Activated T-helper 1 cell treated with anti-CD3 and anti-CD28 coated beads, Interleukin-12 subunit alpha, Interleukin-12 subunit beta, Interleukin-2, Interleukin-4 antibody, amounts not matched to agents 30 ng/mL and 10 ng/mL and 1 ng/mL, durations not matched to agents 14 hours and 24 hours and 36 hours (primary cell): ENCODE measurements at places on chromosomes 5 and 9.

GRCh38 chr5:8756498-8757084 lies 789.3 kb downstream of the SEMA5A start:
- DNase-seq: no peak
- H3K27me3 ChIP-seq: no peaks in the 10 kb centered on the region
- H3K4me3 ChIP-seq: no peak overlapping the region
- H3K4me1 ChIP-seq: no peaks in the 10 kb centered on the region

DNA sequence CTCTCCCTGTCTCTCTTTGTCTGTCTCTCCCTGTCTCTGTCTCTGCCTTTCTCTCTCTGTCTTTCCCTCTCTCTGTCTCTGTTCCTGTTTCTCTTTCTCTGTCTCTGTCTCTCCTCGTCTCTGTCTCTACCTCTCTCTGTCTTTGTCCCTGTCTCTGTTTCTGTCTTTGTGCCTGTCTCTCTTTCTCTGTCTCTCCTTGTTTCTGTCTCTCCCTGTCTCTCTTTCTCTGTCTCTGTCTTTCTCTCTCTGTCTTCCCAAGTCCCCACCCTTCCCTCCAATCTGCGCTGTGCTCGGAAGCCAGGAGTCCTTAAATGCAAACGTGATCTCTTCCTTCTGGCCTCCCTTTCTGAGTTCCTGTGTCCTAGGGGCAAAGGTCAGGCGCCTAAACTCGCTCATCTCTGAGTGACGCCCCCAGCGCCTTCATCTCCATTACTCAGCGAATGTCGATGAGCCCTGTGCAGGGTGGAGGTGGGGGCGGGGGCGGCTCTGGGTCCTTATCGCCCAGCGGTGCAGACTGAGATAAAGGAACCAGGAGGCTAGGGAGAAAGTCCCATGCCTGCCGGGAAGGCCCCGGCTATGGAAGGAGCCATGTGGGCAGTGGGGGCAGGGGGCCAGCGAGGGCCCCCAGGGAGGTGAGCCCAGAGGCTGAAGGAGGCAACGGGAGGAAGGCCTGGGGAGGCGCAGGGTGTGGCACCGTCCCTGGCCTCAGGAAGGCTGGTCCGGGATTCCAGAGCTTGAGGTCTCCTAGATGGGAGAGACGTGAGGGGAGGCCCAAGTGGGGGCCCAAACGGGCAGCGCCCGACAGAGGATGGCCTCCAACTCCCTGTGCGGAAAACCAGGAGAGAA lies 1.5 kb upstream of the SLC6A19 start:
- H3K4me3 ChIP-seq: no peak overlapping the region
- H3K4me1 ChIP-seq: no peaks in the 10 kb centered on the region
- H3K27ac ChIP-seq: no peak overlapping the region

- H3K36me3 ChIP-seq: peaks cover 30% of the 10 kb centered on the region
- no peaks in the 10 kb centered on the region for H3K27me3 ChIP-seq
- peaks cover 37% of the 10 kb centered on the region for H3K4me1 ChIP-seq
- no peak overlapping the region for H3K27ac ChIP-seq
Observed at GRCh38 chr9:137647096-137647714, 28.4 kb downstream of the EHMT1 start.

GRCh38 chr9:107784235-107784958 lies 294.8 kb upstream of the KLF4 start:
- no peaks in the 10 kb centered on the region for H3K4me1 ChIP-seq
- H3K36me3 ChIP-seq: no peaks in the 10 kb centered on the region
- no peak overlapping the region for H3K27ac ChIP-seq
- no peak for DNase-seq

DNA sequence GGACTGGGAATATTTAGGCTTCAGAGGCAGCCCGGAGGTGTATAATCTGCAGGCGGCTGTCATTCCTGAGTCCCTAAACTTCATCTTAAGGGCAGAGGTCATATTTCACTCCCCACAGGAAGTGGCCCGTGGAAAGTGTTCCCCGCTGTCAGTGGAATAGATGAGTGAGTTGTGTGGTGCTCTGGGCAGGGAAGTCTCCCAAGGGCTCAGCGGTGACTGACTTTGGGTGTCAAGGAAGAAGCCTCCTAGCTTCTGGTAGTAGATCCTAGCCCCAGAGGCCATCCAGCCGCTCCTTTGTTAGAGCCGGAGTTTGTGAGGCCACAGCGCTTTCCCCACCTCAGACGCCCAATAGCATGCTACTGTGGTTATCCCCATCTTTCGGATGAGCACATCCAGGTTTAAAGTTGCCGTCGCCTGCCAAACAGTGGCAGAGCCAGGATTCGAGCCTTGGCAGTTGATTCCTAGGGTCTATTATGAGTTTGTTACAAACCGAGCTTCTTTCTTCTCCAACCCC lies 38.9 kb upstream of the TIFAB start:
- no peaks in the 10 kb centered on the region for H3K36me3 ChIP-seq
- H3K4me3 ChIP-seq: no peak overlapping the region
- peaks cover 4% of the 10 kb centered on the region for H3K4me1 ChIP-seq
- peaks cover 73% of the 10 kb centered on the region for H3K27me3 ChIP-seq
- DNase-seq: no peak
- no peak overlapping the region for H3K27ac ChIP-seq

DNA sequence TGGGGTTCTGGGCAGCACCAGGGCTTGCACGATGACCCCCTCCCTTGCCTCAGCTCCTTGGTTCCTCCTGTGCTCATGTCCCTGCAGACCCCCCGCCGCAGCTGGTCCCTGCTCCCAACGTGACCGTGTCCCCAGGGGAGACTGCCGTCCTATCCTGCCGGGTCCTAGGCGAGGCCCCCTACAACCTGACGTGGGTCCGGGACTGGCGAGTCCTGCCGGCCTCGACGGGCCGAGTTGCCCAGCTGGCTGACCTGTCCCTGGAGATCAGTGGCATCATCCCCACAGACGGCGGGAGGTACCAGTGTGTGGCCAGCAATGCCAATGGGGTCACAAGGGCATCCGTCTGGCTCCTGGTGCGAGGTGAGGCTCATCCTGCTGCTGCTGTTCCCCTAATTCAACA lies 39.1 kb downstream of the HMCN2 start:
- H3K27ac ChIP-seq: no peak overlapping the region
- DNase-seq: no peak
- H3K4me1 ChIP-seq: no peaks in the 10 kb centered on the region
- H3K4me3 ChIP-seq: no peak overlapping the region

DNA sequence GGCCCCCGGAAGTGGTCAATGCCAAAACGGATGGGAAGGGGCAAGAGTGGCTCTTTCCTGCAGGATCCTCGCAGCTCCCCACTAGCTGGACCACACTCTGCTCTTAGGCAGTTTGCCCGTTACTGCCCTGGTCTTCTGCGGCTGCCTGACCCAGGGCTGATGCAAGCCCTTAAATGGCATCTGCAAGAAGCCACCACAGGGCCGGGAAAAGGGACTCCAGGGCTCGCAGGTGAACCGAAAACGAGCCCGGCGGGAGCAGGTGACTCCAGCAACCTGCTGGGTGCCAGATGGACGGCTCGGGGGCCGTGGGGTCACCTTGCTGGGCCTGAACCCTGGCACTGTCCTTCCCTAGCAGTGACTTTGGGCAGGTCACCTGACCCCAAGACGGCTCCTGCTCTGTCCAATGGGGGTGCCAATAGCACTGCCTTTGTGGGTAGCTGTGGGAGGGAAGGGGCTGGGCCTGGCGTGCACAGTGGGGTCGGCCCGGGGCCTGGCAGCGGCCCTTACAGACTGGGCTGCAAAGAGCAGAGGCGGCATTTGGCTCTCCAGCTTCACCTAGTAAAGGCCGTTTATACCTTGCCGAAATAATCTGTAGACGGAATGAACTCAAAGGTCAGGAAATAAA lies 1.3 kb downstream of the TMEM250 start:
- H3K4me1 ChIP-seq: peaks cover 17% of the 10 kb centered on the region
- H3K27me3 ChIP-seq: no peaks in the 10 kb centered on the region
- H3K4me3 ChIP-seq: peak overlapping the region; percentile 82
- H3K27ac ChIP-seq: peak overlapping the region; percentile 44

DNA sequence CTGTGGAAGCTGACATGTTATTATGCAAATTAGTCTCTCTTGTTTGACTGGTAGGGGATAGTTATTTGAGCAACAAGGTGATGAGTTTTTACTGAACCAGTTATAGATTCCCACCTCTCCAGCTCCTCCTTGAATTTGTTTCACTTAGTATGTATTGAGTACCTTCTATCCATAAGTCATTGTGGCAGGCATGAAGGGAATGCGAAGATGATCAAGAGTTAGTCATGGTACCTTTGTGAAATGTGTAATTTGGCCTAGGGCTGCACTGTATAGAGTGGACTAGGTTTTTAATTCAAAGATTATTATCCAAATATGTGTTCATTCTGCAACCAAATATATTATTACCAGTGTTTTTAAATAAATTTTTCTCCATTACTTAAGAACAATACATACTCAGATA lies 110.1 kb downstream of the HACD4 start:
- H3K4me3 ChIP-seq: no peak overlapping the region
- no peaks in the 10 kb centered on the region for H3K27me3 ChIP-seq
- peaks cover 27% of the 10 kb centered on the region for H3K36me3 ChIP-seq
- DNase-seq: no peak
- H3K27ac ChIP-seq: no peak overlapping the region

- peaks cover 5% of the 10 kb centered on the region for H3K4me1 ChIP-seq
- H3K36me3 ChIP-seq: peaks cover 3% of the 10 kb centered on the region
- peak within 1 kb of the TSS; percentile 57 for H3K4me3 ChIP-seq
- H3K27ac ChIP-seq: no peak within 1 kb of the TSS
- H3K27me3 ChIP-seq: peaks cover 48% of the 10 kb centered on the region
Observed at GRCh38 chr5:168528521-168529373, at the start of gene FBLL1. Gene FBLL1 (plus strand): TSS chr5:168529305. CDS start chr5:168529505, 200 bp downstream.

- no peak overlapping the region for H3K4me3 ChIP-seq
- no peak for DNase-seq
- no peaks in the 10 kb centered on the region for H3K27me3 ChIP-seq
- H3K36me3 ChIP-seq: no peaks in the 10 kb centered on the region
Observed at GRCh38 chr9:78292026-78292425, 4.9 kb upstream of the PSAT1 start.

DNA sequence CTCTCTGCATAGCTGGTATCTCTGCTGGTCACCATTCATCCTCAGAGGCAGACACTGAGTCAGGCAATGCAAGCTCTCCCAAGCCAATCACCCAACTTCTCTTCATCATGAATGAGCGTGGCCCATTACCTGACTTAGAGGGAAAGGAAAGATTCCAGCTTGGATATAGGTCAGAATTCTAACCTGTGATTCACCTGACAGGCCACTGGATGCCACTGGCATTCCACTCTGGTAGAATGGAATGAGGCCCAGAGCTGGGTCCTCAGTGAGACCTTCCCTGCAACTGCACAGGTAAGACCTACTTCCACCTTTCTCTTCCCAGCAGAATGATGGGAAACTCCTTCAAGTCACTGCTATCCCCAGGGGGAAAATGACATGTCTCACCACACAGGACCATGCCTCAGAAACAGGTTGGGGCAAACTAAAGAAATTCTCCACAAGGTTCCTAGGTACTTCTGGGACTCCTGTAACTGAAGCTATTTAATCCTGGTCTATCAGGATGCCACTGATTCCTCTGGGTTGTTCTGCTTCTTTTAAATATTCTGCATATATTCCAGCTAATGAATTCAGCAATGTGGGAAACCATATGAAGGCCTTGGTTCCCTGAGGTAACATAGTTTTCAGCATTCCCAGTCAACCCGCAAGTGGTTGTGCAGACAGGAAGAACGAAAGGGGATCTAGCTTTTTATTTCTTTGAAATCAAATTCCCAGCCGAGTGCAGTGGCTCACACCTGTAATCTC lies 62.0 kb downstream of the SUSD1 start:
- DNase-seq: no peak
- peaks cover 7% of the 10 kb centered on the region for H3K36me3 ChIP-seq
- no peak overlapping the region for H3K4me3 ChIP-seq
- H3K27ac ChIP-seq: no peak overlapping the region
- H3K4me1 ChIP-seq: no peaks in the 10 kb centered on the region

GRCh38 chr9:98248737-98249474 lies 6.5 kb downstream of the TBC1D2 start:
- no peak for DNase-seq
- H3K27me3 ChIP-seq: no peaks in the 10 kb centered on the region
- H3K36me3 ChIP-seq: no peaks in the 10 kb centered on the region
- H3K27ac ChIP-seq: peak overlapping the region; percentile 84

DNA sequence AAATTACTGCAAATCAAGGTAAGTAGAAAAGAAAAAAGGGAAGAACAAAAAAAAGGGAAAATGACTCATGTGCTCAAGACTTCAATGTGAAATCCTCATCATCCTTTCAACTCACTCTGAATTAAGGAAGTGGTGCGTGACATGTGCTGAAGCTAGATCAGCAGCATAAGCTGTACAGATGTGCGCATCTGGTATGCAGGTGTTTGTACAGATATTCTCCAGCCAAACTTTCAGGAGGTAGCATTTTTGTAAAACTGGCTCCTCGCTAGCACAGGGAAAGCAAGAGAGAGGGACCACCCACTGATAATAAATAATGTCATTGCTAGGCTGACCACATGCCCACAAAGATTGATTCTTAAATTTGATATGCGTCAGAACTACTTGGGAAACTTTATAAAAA lies 253.9 kb upstream of the RGMB start:
- no peak for DNase-seq
- H3K36me3 ChIP-seq: no peaks in the 10 kb centered on the region
- no peak overlapping the region for H3K4me3 ChIP-seq
- H3K27me3 ChIP-seq: peaks cover 1% of the 10 kb centered on the region

- peaks cover 6% of the 10 kb centered on the region for H3K27me3 ChIP-seq
- no peak overlapping the region for H3K4me3 ChIP-seq
- no peaks in the 10 kb centered on the region for H3K36me3 ChIP-seq
- H3K4me1 ChIP-seq: peaks cover 19% of the 10 kb centered on the region
- H3K27ac ChIP-seq: no peak overlapping the region
- DNase-seq: no peak
Observed at GRCh38 chr9:129319076-129319937, 141.2 kb upstream of the IER5L start.

- peaks cover 2% of the 10 kb centered on the region for H3K4me1 ChIP-seq
- H3K4me3 ChIP-seq: no peak overlapping the region
- H3K27ac ChIP-seq: no peak overlapping the region
Observed at GRCh38 chr5:73218552-73219171, 45.7 kb downstream of the TMEM174 start.

DNA sequence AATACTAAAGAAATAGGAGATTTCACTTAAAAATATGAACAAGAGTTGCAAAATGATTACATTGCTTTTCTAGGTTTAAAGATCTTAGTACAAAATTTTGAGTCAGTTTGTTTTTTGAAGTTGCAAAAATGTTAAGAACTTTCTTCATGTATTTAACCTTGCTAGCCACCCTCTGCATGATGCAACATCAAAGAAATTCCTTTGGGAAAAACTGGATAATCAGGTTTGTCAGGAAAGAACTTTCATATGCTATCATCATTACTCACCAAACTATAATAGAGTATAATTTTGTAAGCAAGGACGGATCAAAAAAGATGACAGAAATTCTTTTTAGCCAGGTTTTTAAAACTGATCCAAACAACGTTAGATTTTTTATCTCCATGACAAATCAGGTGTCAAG lies 116.9 kb upstream of the MRPS30 start:
- no peak overlapping the region for H3K27ac ChIP-seq
- H3K36me3 ChIP-seq: no peaks in the 10 kb centered on the region
- DNase-seq: no peak
- H3K27me3 ChIP-seq: no peaks in the 10 kb centered on the region
- H3K4me1 ChIP-seq: no peaks in the 10 kb centered on the region
